ENCODE measurements at places on chromosomes 12 and 14.

DNA sequence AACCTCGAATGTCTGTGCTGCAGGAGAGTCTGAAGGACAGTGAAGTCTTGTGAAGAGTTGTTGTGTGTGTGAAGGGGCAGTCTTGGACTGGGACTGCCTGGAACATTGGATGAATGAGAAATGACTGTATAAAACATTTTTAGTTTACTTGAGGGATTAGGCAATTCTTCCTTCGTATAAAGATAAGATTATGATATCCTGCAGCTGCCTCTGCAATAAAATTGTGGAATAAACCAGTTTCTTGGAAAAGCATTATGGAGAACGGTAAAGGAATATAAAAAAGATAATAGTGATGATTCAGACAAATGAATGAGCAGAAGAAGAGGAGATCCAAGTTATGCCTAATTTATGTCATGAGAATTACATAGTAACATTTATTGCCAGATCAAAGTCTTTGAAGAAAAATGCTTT lies 30.9 kb upstream of the LUM start:
- DNase-seq = no peak

- no peak for DNase-seq
These were observed 63.0 kb upstream of the TCL1A start for GRCh38 chr14:95776798-95777534.

DNA sequence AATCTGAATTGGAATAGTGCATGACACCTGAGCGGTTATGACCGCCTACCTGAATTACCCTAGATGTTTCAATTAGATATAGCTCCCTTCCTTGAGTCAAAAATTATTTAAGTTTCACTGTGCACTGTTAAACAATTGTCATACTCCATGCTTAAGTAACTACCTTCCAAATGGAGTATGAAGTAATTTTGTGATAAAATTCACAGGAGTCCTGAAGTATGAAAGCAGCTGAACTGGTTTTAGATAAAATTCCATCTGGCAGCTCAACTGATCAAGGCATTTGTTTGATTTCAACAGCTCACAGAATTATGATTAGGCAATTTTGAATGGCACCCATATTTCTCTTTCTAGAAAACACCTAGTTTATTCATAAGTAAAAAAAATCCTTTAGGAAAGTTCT lies 19.5 kb downstream of the PRICKLE1 start:
- no peak for DNase-seq

DNA sequence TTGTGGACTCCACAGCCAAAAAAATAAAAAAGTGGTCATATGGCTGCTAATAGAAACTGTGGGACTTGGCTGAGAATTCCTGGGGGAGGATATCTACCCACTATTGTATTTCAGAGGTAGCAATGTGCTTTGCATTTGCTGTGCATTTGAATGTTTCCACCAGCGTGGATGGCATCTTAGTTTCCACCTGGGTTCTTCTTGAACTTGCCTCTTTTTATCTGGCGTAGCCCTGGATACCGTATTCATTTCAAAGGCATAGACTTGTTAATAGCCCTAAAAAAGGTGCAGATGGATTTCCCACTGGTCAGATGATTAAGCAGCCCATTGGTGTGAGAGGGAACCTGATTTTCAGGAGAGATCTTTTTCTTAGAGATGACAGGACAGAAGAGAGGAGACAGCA lies 1.9 kb upstream of the MYF5 start:
- DNase-seq = no peak

DNA sequence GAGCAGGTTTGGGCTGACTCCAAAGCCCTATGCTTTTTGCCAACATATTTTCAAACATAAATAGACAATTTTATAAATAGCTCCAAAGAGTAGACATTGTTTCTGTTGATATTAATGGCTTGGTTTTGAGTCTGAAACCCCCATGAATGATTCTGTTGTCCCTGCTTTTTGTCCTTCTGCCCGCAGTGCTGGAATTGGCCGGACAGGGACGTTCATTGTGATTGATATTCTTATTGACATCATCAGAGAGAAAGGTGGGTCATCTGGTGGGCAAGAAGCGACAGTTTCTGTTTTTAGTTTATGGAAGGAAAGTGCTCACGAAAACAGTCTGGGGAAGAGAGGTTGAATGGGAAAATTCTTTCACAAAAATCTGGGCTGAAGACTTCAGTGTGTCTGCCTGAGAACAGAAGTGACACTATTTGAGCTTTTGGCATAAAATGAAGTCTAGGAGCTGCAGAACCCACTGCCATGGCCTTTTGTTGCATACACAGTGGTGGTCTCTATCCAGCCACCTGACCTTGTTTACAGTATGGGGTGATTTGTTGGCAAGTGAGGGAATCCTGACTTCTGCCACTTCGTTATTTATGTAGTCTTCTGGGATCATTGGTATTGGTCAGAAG lies 69.6 kb downstream of the PTPN11 start:
- DNase-seq = no peak

GRCh38 chr14:22549981-22550673 lies 38.9 kb downstream of the DAD1 start:
- DNase-seq = no peak

DNA sequence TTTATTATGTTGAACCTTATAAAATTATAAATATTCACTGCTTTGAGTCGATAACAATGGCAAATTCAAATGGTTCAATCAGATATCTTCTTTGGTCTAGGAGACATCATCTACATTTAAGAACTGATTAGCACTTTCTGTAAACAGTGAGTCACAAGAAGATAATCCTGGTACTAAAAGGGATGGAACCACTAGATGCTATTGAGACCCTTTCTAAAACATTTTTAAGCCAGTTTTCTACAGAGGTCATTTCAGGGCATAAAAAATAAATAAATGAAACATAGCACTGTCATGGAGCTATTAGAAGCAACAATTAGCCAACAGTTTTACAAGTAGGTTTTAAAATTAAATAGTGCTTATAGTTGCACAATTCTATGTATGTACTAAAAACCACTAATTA lies 212.2 kb downstream of the DUSP6 start:
- no peak for DNase-seq

- DNase-seq = no peak
These were observed 1.4 kb downstream of the KCNMB4 start for GRCh38 chr12:70367258-70368141.

GRCh38 chr12:19893514-19893913 lies 454.2 kb downstream of the AEBP2 start:
- DNase-seq = no peak

DNA sequence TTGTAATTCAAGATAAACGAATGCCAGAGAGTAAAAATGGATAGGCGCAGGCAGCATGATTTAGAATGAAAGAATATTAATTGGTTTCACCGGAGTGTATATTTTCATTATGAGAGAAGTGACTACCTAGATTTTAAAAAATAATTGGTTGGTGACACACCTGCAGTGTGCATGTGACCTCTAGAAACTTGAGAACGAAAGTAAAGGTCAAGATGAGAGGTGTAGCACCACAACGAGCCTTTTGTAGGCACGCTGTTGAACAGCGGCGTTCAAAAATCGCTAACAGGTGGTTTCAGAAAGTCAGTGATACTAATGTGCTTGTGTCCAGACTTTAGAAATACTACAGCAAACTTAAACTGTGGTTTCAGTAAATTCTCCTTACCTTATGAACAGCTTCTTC lies 123.8 kb downstream of the NPAS3 start:
- no peak for DNase-seq

DNA sequence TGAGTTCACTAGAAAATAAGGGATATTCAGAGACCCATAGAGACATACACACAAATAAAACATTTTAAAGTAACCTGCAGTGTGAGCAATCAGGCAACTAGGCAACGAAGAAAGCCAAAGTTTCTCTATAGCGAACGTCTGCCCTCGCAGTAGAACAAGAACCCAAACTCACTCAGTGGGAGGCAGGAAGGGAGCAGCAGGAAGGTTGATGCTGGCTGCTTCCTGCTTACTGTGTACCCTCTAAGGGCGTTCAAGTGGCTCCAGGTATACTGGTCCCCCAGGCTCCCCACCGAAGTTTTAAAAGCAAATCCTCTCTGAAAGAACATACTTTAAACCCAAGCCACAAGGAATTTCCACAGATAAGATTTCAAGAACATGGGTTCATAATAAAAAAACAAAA lies 249.3 kb downstream of the FOXN3 start:
- no peak for DNase-seq

GRCh38 chr12:109557200-109557599 lies 16.1 kb downstream of the MMAB start:
- no peak for DNase-seq

DNA sequence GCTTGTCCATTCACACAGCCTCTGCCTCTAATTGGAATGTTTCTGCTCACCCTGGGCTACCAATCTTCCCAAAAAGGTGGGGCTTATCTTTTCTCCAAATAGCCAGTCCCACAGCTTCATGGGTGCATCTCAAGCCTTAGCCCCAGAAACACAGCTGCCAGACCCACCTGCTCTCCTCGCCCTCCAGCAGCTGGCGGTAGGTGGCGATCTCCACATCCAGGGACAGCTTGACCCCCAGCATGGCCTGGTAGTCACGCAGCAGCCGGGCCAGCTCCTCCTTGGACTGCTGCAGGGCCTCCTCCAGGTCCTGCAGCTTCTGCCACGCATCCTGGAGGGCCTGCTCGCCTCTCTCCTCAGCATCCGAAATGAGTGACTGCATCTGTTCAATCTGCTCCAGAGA lies 11.1 kb downstream of the KRT77 start:
- no peak for DNase-seq

DNA sequence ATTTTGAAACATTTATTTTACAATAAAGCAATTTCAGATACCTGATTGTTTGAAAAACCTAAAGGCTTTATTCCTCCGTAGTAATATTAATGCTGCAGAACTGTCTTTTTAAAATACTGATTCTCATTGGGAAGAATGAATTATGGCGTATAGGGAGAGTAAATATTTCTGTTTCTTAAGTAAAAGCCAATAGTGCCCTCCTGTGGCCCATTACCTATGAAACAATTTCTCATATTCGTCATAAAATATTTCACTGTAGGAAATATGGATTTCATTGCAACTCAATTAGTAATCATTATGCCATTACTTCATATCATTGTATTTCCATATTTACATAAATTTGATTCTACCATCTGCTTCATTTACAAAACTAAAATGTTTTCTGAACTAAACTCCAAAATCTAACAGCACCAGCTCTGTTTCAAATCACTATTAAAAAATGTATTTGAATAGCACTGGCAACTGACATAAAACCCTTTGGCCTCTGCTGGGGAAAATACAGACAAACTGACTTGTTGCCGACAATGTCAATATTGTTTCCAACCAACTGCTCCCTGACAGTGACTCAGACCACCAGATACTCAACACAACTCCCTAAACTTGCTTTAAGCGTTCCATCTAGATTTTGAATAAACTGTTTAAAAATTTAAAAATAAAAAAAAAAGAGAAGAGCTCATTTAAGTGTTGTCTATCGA lies 290.3 kb downstream of the NAV3 start:
- no peak for DNase-seq

- DNase-seq = no peak
These were observed 104.7 kb downstream of the PAH start for GRCh38 chr12:102812344-102812743.

DNA sequence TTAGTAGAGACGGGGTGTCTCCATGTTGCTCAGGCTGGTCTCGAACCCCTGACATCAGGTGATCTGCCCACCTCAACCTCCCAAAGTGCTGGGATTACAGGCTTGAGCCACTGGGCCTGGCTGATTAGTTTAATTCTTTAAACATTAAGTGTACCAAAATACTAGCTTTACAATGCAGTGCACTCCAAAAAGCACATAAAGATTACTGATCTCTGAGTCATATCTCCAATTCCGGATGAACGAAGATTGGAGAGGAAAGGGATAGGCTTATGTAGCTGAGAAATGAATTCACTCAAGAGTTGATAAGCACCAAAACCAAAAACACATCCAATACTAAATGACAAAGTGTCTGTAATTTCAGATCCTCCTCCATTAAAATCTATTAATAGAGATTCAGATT lies 15.1 kb downstream of the NAV3 start:
- no peak for DNase-seq

DNA sequence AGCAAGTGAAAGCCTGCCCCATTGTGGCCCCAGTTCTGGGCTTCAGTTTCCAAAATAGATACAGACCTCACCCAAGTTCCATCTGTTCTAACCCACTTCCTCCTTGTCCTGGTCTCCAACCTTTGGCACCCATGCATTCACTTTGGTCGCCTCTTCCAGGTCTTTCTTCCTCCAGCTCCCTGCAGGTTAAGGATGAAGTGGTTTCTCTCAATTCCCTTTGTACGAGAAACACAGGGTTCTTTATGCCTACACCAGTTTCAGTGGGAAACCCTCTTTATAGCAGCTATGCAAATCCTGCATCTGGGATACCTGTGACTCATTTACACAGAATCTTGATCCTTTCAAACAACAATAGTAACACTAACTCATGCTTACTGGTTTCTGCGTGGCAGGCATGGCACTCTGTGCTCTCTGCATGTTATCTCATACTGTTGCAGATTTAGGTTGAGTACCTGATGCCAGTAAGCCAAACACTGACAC lies 110.6 kb upstream of the AMIGO2 start:
- DNase-seq = no peak

GRCh38 chr12:47938594-47938993 lies 24.8 kb upstream of the TMEM106C start:
- no peak for DNase-seq

- DNase-seq = no peak
These were observed 6.0 kb upstream of the DACT1 start for GRCh38 chr14:58631732-58632131.

GRCh38 chr14:22489957-22490950 lies 98.8 kb downstream of the DAD1 start:
- no peak for DNase-seq

DNA sequence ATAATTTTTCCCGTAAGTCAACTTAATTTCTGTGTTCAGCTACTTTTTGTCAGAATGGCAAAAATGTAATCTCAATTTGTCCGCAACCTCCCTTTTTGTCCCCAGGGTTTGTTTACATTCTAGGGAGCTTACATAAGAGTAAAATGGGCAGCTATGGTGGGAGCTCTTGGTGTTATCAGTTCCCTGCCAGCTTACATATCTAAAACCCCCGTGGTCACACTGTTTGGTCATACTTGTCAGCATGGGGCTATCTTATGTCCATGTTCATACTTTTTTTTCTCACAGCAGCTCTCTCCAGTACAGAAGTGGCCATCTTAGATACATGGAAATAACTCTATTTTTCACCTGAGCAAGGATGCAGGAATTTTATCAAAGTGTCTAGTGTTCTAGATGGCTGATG lies 16.7 kb downstream of the SLCO1C1 start:
- DNase-seq = no peak

GRCh38 chr12:93154753-93155480 lies 222.8 kb upstream of the NUDT4 start:
- DNase-seq = no peak

- no peak for DNase-seq
These were observed 8.0 kb upstream of the SELPLG start for GRCh38 chr12:108641446-108642268.

- DNase-seq = no peak
These were observed 46.4 kb downstream of the EMP1 start for GRCh38 chr12:13242936-13243335.

DNA sequence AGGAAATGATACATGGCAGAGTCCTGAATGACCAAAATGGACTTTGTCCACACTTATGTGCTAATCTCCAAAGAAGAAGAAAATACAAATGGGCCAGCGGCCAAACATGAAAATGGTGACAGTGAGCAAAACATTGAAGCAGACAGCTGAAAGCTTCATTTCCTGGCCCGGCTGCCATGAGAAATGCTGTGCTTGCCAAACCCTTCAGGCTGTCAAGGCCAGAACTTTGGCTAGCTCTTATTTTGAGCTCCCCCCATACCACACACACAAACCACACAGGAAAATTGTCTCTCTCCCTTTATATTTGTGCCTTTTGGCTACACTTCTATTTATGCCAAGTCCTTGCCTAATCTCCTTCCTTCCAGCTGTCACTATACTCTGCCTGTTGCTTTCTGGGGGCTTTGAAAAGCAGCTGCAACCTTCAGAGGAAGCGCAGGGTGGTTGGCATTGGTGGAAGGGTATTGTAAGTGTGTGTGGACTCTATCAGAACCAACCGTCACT lies 323.8 kb downstream of the RAD51B start:
- DNase-seq = no peak

All from hematopoietic multipotent progenitor cell treated with erythropoietin and hydrocortisone succinate and interleukin-3 and kit ligand, for 15 days (in vitro differentiated cells).